ENCODE measurements at places on chromosomes 6 and 20. TPM values are rescaled to one million over a fixed set of nuclear protein-coding genes. Genes with fewer than 3 reads are reported as not detected.

The DST gene
- total RNA-seq, result 535 TPM

The MLIP gene
- total RNA-seq, result 480 TPM

The KHDC1L gene
- not detected for total RNA-seq

The TXNDC5 gene
- total RNA-seq, result 50.6 TPM

The TMEM244 gene
- not detected for total RNA-seq

The OPN5 gene
- total RNA-seq, result 0.67 TPM

The DUSP15 gene
- 4.7 TPM for total RNA-seq

The ADAM33 gene
- 3.8 TPM for total RNA-seq

The ARFGAP1 gene
- 35.1 TPM for total RNA-seq

The SPTLC3 gene
- 2.4 TPM for total RNA-seq

The PDE10A gene
- total RNA-seq, result 13.9 TPM

The GLP1R gene
- 1.9 TPM for total RNA-seq

The GGTLC1 gene
- total RNA-seq, result not detected

The TFAP2D gene
- total RNA-seq, result not detected

The SIGLEC1 gene
- total RNA-seq, result 8.1 TPM

The SAPCD1 gene
- total RNA-seq, result not detected

The NRSN1 gene
- total RNA-seq, result not detected

The GTSF1L gene
- total RNA-seq, result not detected

The ELOVL2 gene
- 1.3 TPM for total RNA-seq

The MOG gene
- 1.7 TPM for total RNA-seq

The NKX2-2 gene
- total RNA-seq, result not detected

The DHX16 gene
- total RNA-seq, result 21.9 TPM

The PRPH2 gene
- total RNA-seq, result 0.87 TPM

The EEF1A1 gene
- 1,673 TPM for total RNA-seq
